Activated naive CD4-positive, alpha-beta T cell (primary cell): ENCODE measurements at places on chromosomes 2 and 18.

DNA sequence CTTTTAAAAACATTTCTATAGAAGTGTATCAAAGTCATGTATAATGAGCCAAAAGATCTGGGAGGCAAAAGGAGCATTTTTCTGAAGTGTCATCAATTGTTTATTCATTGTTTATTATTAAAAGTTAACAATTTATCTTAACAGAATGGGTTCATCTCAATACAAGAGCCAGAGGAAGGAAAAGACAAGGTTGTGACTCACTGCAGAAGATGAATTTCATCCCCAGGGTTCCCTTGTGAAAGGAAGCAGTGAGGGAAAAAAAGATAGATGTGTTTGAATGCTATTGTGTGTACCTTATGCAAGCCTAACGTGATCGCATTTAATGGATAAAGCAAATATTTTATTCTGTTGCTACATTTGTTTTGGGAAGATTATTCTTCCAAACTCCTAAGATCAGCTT is 286.3 kb downstream of the PIEZO2 start:
- DNase-seq: no peak

GRCh38 chr2:237231593-237231992 is 145.9 kb downstream of the COPS8 start:
- DNase-seq: no peak

DNA sequence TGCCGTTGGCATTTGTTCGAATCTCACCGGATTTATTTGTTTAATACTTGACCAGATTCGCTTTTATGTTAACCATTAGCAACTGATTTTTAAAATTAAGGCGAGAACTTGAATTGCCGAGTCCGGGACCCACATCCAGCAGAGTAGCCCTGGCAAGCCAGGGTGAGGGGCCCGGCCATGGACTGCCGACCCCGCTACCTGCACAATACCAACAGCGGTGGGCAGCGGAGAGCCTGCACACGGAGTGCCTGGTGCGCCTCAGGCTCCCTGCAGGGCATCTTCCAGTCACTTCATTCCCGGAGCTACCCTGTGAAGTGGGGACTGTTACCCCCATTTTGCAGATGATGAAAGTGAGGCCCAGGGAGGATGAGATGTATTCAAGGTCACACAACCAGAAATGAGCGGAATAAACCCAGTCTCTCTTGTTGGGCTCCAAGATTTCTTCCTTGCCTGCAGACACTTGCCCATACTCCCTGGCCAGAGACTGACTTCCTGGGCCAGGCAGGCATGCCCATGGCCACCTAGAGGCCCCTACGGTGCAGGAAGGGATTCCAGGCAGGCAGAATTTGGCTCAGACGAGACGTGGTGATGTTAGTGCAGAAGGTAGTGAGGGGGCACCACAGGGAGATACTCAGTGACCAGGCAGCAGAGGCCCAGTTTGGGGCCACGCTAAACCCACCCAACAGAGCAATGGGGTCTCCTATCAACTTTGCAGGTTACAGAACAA is 2.9 kb downstream of the FBLN7 start:
- no peak for DNase-seq

GRCh38 chr2:36536776-36537175 is 61.2 kb downstream of the FEZ2 start:
- DNase-seq: no peak
